Erythroblast (primary cell): ENCODE measurements at places on chromosomes 2 and 18.

DNA sequence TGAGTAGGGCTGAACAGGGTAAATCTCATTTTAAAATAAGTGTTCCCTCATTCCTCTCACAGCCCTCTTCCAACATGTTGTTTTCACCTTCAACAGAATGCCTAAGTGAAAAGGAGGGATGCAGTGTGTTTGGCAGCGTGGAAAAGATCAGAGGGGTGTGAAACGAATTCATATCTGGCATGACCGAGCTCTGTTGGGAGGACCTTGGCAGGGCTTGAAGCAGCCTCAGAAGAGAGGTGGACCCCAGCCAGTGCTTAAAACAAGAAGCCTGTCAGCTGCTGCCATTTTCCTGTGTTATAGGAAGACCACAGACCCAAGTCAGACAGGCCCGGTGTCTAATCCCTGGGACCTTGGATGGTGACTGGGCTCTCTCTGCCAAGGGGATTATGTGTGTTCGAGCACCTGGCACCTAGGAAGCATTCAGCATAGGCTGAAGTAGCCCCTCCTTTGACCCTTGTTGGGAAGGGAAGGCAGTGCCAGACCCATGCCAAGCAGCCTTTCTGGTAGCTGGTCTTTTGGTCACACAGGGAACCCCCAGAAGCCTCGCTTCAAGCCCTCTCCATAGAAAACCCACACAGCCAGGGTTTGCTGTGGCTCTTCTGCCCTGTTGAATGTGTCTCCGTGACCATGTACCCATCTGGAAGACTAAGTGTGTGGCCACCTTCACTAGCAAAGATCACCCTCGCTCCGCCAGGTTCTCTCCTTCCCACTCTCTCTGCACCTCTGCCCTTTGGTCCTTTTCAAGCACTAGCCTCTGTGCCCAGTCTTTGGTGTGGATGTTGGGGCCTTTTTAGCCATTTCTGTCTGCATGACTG, 87.5 kb upstream of the ST3GAL5 start:
- no peak for DNase-seq

- no peak for DNase-seq
Observed at GRCh38 chr2:134282629-134283400, 28.9 kb downstream of the MGAT5 start.

DNA sequence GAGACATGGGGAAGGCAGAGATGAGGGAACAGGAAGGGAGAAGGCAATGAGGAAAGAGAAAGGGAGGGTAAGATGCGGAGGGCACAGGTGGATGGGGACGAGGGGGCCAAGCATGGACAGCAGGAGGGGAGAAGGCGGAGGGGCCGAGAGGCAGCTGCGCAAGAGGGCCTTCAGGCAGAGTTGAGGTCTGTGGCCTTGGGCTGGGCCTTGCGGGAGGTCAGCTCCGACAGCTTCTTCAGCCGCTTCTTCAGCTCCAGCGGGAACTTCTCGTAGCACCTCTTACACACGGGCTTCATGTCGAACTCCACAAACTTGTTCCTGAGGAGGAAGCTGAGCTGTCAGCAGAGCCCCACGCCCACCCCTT, 6.9 kb upstream of the GPR17 start:
- DNase-seq, result no peak

DNA sequence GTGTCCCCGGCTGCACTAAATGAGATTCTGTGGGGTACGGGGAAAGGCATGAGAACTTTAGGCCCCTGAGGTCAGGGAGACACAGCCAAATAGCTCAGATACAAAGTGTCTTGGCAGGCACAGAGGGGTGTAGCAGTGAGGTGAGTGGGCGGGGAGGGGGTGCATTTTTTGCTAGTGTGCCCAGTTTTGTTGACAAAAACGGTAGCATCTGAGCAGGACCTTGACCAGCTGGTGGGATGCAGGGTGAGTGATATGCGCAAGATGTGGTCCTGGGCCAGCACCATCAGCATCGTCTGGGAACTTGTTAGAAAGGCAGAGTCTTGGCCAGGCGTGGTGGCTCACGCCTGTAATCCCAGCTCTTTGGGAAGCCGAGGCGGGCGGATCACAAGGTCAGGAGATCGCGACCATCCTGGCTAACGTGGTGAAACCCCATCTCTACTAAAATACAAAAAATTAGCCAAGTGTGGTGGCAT, 127.3 kb upstream of the LGALSL start:
- DNase-seq, result no peak

DNA sequence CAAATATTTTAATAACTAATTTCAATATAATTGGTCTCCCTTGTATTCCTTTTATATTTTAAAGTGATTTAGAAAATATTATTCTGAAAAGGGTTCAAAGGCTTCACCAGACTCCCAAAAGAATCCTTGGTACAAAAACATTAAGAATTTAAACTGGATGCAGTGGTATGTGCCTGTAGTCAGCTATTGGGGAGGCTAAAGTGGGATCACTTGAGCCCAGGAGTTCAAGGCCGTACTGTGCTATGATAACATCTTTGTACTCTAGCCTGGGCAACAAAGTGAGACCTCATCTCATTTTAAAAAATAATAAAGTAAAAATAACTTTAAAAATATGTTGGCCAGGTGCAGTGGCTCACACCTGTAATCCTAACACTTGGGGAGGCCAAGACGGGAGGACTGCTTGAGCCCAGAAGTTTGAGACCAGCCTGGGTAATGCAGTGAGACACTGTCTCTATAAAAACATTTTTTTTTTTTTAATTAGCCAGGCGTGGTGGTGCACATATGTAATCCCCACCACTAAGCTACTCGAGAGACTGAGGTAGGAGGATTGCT, 14.7 kb downstream of the NCL start:
- no peak for DNase-seq

- no peak for DNase-seq
Observed at GRCh38 chr2:182915369-182916326, 49.2 kb upstream of the FRZB start.

DNA sequence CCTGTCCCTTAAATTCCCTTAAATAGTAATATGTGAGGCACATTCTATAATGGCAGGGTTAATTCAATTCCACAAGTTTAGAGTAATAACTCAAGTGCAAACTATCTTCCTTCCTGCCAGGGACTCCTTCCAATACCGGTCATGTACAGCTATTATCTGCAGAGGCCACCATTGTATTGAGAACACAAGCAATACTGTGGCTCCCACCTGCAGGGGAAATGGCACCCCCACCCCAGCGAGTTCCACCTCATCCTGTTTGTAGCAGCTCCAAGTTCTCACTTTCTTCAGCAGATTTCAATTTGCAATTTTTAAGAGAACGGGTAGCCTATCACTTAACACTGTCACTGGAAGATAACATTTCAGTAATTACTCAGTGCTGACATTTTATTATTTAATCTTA, 172.1 kb upstream of the PID1 start:
- DNase-seq, result no peak

DNA sequence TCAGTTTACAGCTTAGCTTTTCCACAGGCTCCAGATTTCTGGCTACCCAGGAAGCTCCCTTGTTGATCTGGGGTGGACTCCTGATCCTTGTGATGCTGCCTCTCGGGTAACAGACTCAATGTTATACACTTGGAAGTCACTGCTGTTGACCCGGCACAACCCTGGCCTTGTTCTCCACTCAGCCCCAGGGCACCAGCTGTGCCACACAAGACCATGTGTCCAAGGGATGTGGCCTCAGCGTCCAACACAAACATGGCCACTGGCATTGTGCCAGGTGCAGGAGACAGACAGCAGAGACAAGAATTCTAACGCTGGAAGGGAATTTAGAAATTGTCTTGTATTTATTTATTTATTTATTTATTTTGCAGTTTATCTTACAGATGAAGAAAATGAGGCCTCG, 39.0 kb upstream of the PPP4R1 start:
- DNase-seq, result no peak

GRCh38 chr18:46755315-46756024, 1.4 kb downstream of the ST8SIA5 start:
- DNase-seq, result no peak
